Endodermal cell (in vitro differentiated cells): ENCODE measurements at places on chromosomes 11 and 22.

GRCh38 chr11:107591378-107592230, 657 bp downstream of the ELMOD1 start:
- DNase-seq: peak; percentile 79

- peak; percentile 31 for DNase-seq
Observed at GRCh38 chr11:44990665-44991064, 40.0 kb upstream of the TP53I11 start.

GRCh38 chr11:118164885-118165284, 11.6 kb downstream of the SCN2B start:
- no peak for DNase-seq

- DNase-seq: peak; percentile 86
Observed at GRCh38 chr22:32206774-32207758, 2.2 kb upstream of the RFPL2 start.
